ENCODE measurements at places on chromosomes 6 and 20.
A peak's percentile ranks its signal among the peaks of the same experiment; 100 is the strongest.

DNA sequence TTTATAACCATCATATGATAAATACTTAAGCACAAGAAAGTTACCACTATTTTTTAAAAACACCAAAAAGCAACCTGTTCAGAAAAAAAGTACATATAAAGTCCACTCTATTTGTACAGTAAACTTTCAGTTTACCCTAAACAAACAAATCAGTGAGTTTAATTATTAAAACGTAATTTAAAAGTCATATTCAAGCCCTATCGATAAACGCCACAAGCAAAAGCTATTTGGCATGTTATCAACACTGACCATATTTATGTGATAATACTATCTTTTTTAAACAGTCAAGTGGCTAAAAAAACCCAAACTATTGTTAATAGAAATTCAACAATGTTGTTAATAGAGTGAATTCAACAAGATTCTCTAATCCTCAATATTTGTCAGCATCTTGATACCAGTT is 1.9 kb downstream of the KATNA1 start:
- no peak for DNase-seq
- H3K4me3 ChIP-seq: peak overlapping the region; percentile 93
- H3K36me3 ChIP-seq: no peaks in the 10 kb centered on the region
- H3K4me1 ChIP-seq: peaks cover 27% of the 10 kb centered on the region
- H3K27me3 ChIP-seq: no peaks in the 10 kb centered on the region

DNA sequence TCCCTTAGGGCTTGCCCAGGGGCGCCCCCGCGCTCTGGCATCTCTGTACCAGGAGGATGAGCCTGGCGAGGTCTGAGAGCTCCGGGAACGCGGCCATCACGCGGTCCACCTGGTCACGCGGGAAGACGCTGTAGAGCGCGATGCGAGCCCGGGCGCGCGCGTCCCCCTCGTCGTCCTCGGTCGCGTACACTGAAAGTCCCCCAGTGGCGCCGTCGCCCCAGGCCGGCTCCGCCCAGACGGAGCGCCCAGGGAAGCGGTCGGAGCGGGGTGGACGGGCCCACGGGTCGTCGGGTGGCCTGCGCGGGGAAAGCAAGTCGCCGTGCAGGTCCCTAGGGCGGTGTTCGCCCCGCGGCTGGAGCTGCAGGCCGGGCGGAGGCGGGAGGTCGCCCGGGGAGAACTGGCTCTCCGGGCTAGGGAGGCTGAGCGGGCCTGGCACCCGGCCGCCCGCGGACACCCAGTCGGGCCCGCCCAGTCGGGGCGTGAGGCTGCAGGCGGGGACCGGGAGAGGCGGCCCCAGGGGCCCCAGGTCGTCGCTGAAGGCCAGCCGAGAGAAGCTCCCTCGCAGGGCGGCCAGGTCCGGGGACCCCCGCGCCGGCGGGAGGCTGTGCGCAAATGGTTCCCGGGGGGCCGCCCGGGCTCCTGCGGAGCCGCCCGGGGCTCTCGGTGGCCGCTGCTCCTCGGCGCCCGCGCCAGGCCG is 34.0 kb downstream of the ZC3H12D start:
- H3K4me3 ChIP-seq: peak overlapping the region; percentile 58
- peak overlapping the region; percentile 62 for H3K27ac ChIP-seq
- no peaks in the 10 kb centered on the region for H3K36me3 ChIP-seq
- no peak for DNase-seq
- H3K27me3 ChIP-seq: peaks cover 31% of the 10 kb centered on the region

DNA sequence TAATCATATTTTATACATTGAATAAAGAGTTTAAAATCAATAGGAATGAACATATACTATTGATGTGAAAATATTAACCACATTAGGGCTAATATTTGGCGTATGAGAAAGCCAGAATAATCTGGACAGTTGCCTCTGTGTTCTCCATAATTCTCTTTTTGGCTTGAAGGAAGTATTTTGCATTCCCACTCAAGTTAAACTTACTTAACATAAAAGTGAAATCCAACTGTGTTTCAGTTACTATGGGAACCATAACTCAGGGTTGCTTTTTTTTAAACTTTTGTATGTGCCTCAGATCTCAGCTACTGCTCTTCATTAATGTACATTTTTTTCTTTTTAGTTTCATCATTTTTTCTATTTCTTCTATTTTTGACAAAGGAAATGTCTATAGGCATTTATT is 479.8 kb downstream of the NKAIN2 start:
- H3K27ac ChIP-seq: no peak overlapping the region
- H3K4me3 ChIP-seq: no peak overlapping the region
- H3K4me1 ChIP-seq: no peaks in the 10 kb centered on the region

DNA sequence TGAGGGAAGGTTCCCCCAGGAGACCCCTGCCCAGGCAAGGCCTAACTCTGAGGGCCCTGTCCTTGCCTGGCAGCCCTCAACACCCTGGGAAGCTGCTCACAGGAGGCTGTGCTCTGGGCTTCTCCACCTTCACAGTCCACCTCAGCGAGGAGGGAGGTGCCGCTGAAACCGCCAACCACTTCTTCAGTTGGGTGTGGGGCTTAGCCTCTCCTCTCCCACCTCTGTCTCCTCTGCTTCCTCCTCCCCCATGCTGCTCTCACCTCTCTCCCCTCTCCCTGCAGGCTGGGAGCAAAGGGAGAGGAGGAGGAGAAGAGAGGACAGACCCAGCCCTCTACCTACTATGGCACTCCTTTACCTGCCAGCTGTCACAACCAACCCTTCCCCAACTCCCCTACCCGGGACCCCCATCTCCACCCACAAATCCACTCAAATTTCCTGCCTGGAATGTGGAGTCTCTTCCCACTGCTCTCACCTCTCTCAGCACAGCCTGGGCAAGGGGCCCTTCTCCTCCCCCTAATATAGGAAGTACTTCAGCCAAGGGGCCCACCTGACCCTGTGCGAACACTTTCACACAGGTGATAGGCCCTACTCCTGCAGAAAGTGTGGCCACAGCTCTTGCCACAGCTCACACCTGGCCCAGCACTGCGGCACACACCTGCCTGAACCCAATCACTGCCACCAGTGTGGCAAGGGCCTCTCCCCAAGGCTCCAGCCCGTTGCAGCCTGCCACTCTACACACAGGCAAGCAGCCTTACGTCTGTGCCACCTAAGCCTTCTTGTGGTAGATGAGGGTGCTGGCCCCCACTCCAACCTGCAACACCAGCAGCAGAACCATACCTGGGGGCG is 7.2 kb downstream of the RING1 start:
- no peak overlapping the region for H3K4me3 ChIP-seq
- no peak overlapping the region for H3K27ac ChIP-seq
- peaks cover 30% of the 10 kb centered on the region for H3K4me1 ChIP-seq
- H3K36me3 ChIP-seq: no peaks in the 10 kb centered on the region
- DNase-seq: no peak

GRCh38 chr20:53330601-53331140 is 263.0 kb downstream of the ZNF217 start:
- no peak overlapping the region for H3K27ac ChIP-seq
- H3K27me3 ChIP-seq: no peaks in the 10 kb centered on the region
- H3K4me1 ChIP-seq: no peaks in the 10 kb centered on the region

DNA sequence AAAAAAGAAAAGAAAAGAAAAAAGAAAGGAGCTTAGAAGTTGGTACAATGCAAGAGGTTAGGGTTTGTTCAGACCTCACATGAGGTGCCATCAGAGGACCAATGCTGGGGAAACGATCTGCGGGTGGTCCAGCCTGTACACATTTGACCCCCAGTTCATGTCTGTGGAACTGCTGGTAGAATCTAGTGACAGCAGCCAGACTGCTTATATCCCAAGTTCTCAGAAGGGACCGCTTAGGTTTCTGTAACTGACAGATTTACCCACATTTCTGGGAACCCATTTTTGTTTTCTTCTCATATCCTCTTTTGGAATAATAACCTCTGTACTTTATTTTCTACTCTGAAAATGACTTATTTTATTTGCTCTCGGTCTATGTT is 4.7 kb downstream of the PPP1R18 start:
- DNase-seq: no peak
- peak overlapping the region; percentile 85 for H3K4me3 ChIP-seq
- H3K27ac ChIP-seq: peak overlapping the region; percentile 99
- no peaks in the 10 kb centered on the region for H3K27me3 ChIP-seq
- H3K4me1 ChIP-seq: peaks cover 82% of the 10 kb centered on the region
- peaks cover 47% of the 10 kb centered on the region for H3K36me3 ChIP-seq

GRCh38 chr6:99711302-99711701 is 104.7 kb downstream of the PRDM13 start:
- no peak overlapping the region for H3K27ac ChIP-seq
- H3K27me3 ChIP-seq: no peaks in the 10 kb centered on the region
- H3K4me3 ChIP-seq: no peak overlapping the region
- H3K4me1 ChIP-seq: no peaks in the 10 kb centered on the region
- no peak for DNase-seq

DNA sequence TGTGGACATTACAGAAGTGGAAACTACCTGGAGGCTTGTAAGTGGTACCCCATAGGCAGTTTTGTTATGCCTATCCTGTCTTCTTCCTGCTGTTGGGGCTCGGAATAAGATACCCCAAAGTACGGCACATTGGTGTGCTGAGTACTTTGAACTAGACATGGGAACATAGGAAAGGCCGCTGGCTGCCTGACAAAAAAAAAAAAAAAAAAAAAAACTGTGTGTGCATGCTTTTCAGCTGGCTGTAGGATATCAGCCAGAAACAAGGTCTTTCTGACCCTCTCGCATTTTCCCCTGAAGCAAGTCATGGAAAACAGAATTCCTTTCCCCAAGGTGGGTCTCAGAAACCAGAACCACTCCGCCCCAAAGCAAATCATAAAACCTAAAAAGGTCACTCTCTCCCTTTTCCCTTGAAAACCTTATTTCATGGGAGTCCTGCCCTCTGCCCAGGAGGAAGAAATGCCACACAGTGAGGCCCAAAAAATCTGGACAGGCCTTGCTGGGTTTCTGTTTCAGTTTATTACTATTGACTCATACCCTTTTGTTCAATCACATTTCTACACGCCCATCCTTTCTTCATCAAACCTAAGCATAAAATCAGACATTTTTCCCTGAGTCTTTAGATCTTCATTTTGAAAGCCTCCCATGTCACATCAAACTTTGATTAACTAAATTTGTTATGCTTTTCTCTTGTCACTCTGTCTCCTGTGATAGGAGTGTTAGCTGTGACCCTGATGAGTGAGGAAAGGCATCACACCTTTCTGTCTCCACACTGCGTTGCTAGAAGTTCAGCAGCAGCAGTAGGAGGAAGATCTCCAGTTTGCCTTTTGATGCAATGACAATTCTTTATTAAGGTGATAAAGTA is 17.2 kb downstream of the SLC2A12 start:
- no peak overlapping the region for H3K27ac ChIP-seq
- H3K4me1 ChIP-seq: peaks cover 40% of the 10 kb centered on the region
- no peak overlapping the region for H3K4me3 ChIP-seq
- no peak for DNase-seq
- no peaks in the 10 kb centered on the region for H3K27me3 ChIP-seq

DNA sequence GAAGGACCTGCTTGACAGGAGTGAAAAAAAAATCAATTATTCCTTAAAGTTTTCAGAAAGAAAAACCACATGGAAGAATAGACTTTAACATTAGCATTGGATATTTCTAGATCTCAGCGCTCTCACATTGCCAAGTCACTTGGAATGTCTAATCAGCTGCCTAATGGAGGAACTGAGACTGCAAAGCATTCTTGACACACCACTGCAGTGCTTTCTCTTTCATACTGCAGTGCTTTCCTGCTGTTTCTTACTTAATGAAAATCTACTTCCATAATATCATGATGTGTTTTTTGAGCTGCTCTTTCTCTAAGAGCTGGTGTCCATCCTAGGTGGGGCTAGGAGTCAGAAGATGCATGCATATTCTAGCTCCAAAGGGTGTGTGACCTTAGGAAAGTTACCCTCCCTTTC is 20.4 kb upstream of the MCM3 start:
- no peaks in the 10 kb centered on the region for H3K27me3 ChIP-seq
- peaks cover 35% of the 10 kb centered on the region for H3K4me1 ChIP-seq
- peak overlapping the region; percentile 67 for H3K27ac ChIP-seq
- no peaks in the 10 kb centered on the region for H3K36me3 ChIP-seq
- DNase-seq: no peak

- DNase-seq: no peak
- H3K27ac ChIP-seq: no peak overlapping the region
- H3K27me3 ChIP-seq: no peaks in the 10 kb centered on the region
- no peaks in the 10 kb centered on the region for H3K36me3 ChIP-seq
- no peak overlapping the region for H3K4me3 ChIP-seq
These were observed 369.0 kb downstream of the NRN1 start for GRCh38 chr6:5637714-5638113.

DNA sequence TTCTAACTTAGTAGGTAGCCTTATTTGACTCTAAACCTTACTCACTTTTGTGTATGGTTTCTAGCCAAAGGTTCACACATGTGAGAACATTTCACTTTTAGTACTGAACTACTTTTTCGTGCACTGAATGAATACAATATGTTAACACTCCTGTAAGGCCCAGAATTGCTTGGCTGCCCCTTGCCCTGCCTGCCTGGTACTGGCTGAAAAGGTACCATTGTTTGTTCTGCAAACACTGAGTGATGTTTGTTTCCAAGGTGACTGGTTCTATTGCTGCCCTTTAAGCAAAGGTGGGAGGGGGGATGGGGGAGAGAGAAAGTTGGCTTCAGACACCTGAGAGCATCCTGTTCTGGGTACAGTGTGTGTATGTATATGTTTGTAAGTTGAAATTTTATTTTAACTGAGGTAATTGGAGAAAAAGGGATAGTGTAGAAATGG is 31.2 kb downstream of the RREB1 start:
- no peaks in the 10 kb centered on the region for H3K36me3 ChIP-seq
- H3K4me1 ChIP-seq: peaks cover 72% of the 10 kb centered on the region
- DNase-seq: no peak
- no peak overlapping the region for H3K4me3 ChIP-seq
- H3K27me3 ChIP-seq: no peaks in the 10 kb centered on the region
- H3K27ac ChIP-seq: peak overlapping the region; percentile 93

GRCh38 chr6:158907931-158908330 is 88.8 kb upstream of the EZR start:
- H3K4me3 ChIP-seq: no peak overlapping the region
- no peaks in the 10 kb centered on the region for H3K27me3 ChIP-seq
- no peaks in the 10 kb centered on the region for H3K36me3 ChIP-seq
- no peak overlapping the region for H3K27ac ChIP-seq
- no peak for DNase-seq
- no peaks in the 10 kb centered on the region for H3K4me1 ChIP-seq

DNA sequence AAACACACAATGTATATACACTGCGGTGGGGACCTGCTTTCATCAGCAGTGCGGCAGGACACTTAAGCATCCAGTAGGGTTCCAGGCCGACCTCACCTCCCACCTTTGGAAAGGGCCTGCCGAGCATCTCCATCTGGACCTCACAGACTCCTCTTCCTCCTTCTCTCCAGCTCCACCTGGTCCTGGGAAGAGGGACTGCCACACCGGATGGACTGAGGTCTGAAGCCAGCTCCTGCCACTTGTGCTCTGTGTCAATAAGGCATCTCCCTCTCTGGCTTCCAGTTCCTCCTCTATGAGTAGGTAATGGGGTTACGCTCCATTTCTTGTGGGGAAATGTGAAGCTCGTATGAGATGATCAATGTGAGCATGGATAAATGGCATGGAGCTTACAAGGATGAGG is 19.1 kb upstream of the NNAT start:
- no peaks in the 10 kb centered on the region for H3K36me3 ChIP-seq
- H3K27ac ChIP-seq: no peak overlapping the region
- H3K27me3 ChIP-seq: no peaks in the 10 kb centered on the region
